Brain (organoid and tissue), 16 donors: ENCODE measurements at places on chromosomes 2 and 18.
A peak's percentile ranks its signal among the peaks of the same experiment; 100 is the strongest.

DNA sequence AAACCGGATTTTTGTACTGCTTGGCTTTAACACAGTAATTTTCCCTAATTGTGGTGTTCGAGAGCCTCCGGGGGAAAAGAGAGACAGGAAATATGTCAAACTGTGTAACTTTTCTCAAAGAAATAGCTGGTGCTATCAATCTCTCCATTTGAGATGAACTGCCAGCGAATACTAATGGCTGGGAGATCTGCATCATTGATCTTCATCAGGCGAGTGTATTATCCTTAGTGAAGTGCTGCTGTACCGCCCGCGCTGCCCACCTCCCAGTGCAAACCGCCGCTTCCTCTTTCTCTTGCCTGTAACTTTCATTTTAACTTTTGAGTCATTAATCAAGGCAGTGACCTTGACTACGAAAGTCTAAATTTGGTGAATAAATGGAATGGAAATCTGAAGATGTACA is 246.1 kb upstream of the ST6GAL2 start:
- DNase-seq, result peak; percentile 49

DNA sequence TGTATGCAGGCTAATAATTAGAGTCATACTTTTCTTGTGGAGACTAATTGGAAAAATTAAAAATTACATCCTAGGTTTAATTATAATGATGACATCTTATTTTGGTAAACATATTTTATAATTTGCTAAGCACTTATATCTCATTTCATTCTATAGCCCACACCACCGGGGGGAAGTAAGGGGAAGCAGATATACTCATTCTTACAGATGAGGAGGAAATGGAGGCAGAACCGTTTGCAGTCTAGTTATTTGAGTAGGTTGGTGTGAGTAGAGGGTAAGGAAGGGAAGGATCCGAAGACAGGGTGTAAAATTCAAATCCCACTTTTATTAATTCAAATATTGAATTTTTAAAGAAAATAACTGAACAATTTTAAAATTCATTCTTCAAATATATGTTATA is 3.7 kb downstream of the ITGAV start:
- no peak for DNase-seq

DNA sequence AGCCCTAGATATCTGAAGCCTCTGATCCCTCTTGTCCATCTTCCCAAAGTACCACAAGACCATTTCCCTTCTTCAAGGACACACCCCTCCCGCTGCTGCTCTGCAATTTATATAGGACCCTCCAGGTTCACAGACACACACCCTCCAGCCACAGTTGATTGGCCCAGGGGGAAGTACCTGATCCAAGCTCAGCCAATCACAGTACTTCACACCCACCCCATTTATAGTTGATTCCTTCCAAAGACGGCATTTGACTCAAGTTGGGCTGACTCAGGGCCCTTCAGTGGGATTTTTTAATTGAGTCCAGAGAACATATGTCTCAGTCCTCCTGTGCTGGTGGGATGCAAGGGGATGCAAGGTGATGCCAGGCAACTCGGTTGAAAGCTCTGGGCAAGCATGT is 59.2 kb downstream of the GYPC start:
- no peak for DNase-seq

GRCh38 chr2:9973690-9974089 is 22.2 kb downstream of the GRHL1 start:
- DNase-seq, result no peak

DNA sequence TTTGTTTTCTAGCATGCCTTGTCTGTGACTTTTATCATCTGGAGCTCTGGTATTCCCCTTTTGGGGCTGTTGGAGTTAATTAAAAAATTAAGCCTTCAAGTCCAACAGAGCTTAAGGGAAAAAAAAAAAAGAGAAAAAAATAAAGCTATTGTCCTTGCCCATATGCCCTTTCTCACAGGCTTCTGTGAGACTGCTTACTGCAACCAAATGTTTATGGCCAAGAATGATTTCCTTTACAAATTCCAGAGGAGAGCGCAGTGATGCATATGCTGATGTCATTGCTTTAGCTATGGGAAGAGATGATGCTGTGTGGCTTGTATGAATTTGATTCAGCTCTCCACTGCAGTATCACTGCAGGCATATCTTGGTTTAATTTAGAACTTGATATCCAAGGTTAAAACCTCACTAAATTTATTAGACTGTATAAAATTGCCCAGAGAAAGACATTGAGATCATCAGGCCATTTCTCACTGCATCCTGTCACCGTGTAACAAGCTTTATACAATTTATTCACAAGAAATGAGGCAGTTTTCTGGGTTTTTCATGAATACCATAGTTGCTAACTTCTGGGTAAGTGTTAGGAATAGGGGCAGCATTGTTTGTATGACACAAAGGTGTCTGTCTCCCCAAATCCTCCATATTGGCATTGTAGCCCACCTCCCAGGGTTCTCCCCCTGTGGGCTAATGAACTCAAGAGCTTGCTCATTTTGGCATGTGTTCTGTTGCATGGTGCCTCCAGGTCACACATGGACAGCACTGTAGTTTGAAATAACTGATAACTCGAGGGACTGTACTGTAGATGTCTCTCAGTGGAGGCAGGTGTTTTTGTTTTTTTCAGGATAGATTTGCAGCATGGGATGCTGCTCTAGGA is 85.0 kb downstream of the TANC1 start:
- peak; percentile 34 for DNase-seq

DNA sequence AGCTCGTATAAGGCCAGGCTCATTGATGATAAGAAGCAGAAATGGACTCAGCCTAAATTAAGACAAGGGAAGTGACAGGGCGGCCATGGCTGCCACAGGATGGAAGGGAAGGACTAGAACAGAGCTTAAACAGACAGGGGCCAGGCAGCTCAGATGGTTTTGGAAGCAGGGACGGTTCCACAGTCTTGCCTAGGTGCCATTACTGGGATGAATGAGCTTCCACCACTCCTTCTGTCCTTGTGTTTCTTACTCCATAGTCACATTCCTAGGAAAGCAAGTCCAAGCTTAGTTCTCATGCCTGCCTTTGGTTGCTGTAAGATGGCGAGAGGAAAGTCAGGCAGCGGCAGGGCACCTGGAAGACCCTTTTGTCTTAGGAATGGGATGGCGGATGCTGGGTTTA is 11.9 kb downstream of the GNLY start:
- no peak for DNase-seq

DNA sequence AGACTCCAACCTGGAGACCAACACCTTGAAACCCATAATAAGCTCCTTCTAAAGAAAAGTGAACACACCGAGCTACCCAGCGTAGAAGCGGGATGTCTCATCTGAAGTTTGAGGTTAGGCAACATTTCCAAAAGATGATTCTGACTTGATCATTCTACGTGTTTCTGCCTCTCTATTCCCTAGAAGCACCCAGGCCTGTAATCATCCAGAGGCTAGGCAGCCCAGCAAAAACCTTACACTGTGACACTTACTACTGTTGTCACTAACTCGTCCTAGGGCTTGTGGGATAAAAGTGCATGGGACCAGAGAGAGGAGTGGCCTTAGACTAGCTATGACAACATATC is 1.4 kb downstream of the ZBTB14 start:
- DNase-seq, result no peak

- DNase-seq, result no peak
Observed at GRCh38 chr2:50951437-50951836, 80.5 kb downstream of the NRXN1 start.

DNA sequence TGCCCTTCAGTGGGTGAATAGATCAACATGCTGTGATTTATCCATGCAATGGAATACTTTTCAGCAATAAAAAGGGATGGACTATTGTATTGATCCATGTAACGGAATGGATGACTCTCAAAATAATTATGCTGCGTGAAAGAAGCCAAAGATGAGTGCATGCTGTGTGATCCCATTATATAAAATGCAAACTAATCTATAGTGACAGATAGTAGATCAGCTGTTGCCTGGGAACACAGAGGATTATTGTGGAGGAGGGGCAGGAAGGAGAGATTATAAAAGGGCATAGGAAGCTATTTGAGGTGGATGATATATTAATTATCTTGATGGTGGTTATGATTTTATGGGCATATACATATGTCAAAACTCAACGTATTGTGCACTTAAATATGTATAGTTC is 55.5 kb upstream of the ADAM23 start:
- DNase-seq, result no peak

DNA sequence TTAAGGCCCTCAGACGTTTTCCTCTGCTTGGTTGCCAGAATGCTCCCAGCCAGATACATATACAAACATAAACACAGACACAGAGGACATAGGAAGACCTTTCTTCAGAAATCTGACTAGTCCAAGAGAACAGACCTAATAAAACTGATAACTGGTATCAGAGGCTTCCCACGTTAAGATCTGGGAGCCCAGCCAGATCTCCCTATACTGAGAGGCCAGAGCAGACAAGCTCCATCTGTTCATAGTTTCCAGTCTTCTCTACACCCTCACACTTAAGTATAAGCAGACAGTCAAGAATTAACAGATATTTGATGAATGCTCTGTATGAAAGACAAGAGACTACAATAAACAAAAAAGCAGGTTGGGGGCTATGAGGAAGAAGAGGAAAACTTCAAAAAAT is 240.5 kb upstream of the CHAC2 start:
- no peak for DNase-seq

- DNase-seq, result no peak
Observed at GRCh38 chr18:25284281-25284680, 67.7 kb downstream of the ZNF521 start.

GRCh38 chr2:18061717-18062116 is 183.2 kb downstream of the KCNS3 start:
- no peak for DNase-seq

DNA sequence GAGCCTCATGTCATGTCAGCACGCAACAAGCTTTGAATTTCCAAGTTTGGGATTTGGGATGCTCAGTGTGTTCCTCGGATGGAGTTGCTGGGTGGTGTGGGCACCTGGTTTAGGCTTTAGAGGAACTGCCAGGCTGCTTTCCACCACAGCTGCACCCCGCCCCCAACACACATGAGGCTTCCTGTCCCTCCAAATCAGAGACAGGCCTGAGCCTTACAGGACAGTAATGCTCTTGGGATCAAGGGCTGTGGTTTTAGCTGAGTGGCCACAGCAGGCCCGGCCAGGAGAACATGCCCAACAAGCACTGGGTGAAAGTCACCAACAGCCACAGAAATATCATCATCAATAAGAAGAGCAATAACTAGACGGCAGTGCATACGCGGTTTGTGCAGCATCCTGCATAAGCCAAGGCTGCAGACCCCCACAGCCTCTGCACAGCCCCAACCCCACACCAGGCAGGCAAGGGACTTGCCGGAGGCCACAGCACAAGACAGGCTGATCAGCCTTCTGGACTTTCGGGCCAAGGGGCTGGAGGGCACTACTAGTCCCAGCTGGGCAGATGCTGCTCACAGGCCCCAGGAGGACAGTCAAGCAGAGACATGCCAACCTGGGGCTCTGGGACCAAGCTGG is 29.7 kb upstream of the GPC1 start:
- DNase-seq, result no peak

GRCh38 chr2:70632966-70633365 is 79.3 kb upstream of the TGFA start:
- no peak for DNase-seq

GRCh38 chr2:237208373-237209260 is 122.9 kb downstream of the COPS8 start:
- DNase-seq, result peak; percentile 8

GRCh38 chr2:53476834-53477233 is 290.8 kb upstream of the CHAC2 start:
- no peak for DNase-seq
